ENCODE measurements at places on chromosomes 7 and 10.

DNA sequence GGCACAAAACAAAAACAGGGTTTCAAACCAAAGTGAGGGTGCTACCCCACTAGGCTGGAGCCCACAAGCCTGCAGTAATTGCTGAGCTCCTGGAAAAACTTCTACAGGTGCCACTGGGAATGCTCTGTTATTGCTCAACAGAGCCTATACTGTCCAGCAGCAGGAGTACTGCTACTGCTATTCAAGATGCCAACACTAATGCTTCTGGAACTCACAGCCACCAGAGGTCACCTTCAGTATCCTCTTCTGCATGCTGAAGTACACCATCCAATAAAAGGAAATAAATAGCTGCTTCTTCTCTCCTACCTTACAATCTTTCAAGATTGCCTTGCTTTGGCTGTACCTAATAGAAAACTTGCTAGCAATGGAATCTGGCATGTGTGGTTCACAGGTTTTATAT, 222.0 kb downstream of the LRRN3 start:
- DNase-seq: no peak

DNA sequence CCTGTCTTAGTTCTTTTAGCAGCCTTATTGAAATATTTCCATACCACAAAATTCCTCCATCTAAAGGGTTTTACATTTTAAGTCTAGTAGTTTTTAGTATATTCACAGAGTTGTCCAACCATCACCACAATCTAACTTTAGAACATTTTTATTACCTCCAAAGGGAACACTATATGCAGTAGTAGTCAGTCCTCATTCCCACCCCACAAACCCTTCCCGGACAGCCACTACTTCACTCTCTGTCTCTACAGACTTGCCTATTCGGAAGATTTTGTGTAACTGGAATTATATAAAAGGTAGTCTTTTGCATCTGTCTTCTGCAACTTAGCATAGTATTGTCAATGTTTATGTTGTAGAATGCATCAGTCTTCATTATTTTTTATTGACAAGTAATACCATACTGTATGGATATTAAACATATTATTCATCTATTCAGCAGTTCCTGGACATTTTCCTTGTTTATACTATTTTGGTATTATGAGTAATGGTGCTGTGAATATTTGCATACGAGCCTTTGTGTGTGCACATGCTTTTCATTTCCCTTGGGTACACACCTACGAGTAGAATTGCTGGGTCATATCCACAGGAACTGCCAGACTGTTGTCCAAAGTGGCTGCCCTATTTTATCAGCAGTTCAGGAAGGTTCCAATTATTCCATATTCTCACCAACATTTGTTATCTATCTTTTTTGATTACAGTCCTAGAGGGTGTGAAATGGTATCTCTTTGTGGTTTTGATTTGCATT, 60.9 kb upstream of the LANCL2 start:
- DNase-seq: no peak

- DNase-seq: no peak
Measured at GRCh38 chr10:2244471-2244870, 507.1 kb upstream of the ADARB2 start.

DNA sequence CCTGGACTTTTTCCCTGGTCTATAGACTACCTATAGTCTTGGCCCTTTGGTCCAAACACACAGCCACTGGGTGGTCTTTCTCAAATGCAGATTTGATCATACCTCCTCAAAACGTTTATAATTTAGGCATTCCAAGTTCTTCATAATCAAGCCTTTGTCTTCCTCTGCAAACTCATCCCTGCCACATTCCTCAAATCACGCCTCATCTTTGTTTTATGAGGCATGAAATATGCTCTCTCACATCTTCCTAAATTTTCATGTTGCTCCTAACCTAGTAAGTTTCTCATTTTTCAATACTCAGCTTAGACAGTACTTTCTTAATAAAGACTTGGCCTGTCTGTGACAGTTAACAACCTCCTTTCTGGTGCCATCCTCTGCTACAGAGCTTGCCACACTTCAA, 10.9 kb upstream of the HERC4 start:
- no peak for DNase-seq

DNA sequence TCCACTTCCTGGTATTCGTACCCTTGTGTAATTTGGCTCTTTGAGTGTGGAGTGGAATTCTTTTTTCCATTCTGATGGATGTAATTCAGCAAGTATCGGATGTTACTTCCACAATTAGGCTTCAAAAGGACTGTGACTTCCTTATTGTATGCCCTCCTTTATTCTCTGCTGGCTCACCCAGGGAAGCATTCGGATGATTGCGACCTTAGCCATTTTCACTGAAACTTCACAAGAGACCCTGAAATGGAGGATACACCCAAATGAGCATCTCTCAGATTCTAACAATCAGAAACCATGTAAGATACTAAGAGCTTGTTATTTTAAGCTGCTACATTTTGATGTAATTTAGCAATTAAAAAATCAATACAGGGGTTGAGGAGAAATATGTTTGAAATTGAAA, 493.1 kb downstream of the DNAJB9 start:
- no peak for DNase-seq

- DNase-seq: no peak
Measured at GRCh38 chr7:129285111-129285510, 60.3 kb downstream of the AHCYL2 start.

DNA sequence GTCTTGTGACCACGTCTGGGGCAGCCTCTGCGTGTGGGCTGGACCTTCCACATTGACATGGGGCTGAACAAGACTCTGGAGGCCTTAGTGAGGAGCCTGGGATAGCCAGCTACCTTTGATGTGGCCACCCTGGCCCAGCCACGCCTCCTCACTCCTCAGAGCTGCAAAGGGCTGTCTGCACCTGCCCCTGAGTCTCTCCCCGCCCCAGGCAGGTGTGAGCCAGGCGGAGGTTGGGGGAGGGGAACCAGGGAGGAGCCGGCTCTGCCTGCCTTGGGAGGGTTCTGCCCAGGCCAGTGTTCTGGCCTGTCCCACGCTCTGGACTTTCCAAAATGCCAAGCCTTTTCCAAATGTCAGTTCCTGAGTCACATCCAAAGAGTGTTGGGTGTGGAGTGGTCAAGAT, 72.2 kb downstream of the GTF2IRD1 start:
- DNase-seq: no peak

- DNase-seq: no peak
Measured at GRCh38 chr10:37711617-37712488, 145.6 kb downstream of the ZNF248 start.

DNA sequence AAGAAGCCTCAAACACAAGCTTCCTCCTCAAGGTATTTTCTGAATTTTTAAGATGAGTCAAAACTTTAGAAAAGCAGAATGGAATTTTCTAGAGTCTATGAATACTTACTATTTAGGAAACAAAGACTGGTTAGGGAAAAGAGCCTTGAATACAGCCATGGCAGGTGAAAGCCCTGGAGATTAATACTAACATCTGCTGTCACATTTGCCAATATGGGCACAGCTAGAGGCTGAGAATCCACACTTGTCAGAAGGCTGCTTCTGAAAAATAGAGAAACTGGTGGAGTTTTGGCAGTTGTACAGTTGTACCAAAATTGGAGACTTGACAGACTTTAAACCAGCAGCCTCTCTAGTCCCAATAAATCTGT, 24.3 kb upstream of the CNNM1 start:
- no peak for DNase-seq

DNA sequence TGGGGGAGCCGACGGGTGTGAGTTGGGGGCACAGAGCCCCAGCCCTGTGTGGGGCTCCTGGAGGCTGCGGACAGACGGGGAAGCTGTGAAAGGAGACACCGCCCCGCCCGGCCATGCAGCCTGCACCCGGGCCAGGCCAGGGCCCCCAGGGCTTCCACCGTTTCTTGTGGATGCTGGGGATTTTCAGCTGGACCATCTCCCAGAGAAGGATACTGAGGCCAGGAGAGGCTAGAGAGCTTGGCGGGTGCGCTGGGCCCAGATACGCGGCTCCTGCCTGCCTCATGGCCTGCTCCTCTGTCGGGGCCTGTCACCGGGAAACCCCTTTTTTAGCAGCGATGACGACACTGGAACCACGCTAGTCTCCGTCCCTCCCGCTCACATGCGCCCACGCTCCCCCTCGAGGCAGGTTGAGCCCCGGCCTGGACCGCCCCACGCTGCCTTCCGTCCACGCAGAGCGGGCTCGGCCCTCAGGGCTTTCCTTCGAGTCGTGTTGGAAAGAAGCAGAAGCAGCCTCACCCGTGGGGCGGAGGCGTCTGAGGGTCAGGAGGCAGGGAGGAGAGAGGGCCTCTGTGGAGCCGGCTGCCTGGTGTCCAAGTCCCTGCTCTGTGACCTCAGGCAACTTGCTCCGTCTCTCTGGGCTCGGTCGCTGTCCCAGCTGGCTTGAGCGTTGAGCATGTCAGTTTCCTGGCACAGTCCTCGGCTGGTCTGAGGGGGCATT, 11.7 kb downstream of the TMEM184A start:
- no peak for DNase-seq

- DNase-seq: no peak
Measured at GRCh38 chr7:132527467-132528410, 48.5 kb downstream of the PLXNA4 start.

Measured in stimulated activated naive CD8-positive, alpha-beta T cell treated with anti-CD3 and anti-CD28 coated beads, Interleukin-15, Interleukin-2, amounts not matched to agents 100 U/mL and 50 U/mL, for 24 hours (primary cell).